ENCODE measurements at places on chromosomes 11 and 22.

- no peak for DNase-seq
Measured at GRCh38 chr11:66815646-66816045, 27.6 kb upstream of the RCE1 start.

- DNase-seq, result no peak
Measured at GRCh38 chr22:36540867-36541642, 12.1 kb upstream of the EIF3D start.

GRCh38 chr11:80916173-80916798, 1475.5 kb upstream of the TENM4 start:
- DNase-seq, result no peak

DNA sequence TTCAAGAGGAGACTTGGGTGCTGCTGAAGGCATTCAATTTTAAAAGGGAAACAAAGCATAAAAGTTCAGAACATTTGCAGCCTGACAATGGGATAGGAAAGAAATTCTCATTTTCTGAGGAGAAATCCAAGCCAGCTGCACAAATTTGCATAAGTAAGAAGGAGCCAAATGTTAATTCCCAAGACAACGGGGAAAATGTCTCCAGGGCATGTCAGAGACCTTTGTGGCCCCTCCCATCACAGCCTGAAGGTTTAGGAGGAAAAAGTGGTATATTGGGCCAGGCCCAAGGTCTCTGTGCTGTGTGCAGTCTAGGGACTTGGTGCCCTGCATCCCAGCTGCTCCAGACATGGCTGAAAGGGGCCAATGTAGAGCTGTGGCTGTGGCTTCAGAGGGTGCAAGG, 12.7 kb upstream of the OR51F1 start:
- no peak for DNase-seq

DNA sequence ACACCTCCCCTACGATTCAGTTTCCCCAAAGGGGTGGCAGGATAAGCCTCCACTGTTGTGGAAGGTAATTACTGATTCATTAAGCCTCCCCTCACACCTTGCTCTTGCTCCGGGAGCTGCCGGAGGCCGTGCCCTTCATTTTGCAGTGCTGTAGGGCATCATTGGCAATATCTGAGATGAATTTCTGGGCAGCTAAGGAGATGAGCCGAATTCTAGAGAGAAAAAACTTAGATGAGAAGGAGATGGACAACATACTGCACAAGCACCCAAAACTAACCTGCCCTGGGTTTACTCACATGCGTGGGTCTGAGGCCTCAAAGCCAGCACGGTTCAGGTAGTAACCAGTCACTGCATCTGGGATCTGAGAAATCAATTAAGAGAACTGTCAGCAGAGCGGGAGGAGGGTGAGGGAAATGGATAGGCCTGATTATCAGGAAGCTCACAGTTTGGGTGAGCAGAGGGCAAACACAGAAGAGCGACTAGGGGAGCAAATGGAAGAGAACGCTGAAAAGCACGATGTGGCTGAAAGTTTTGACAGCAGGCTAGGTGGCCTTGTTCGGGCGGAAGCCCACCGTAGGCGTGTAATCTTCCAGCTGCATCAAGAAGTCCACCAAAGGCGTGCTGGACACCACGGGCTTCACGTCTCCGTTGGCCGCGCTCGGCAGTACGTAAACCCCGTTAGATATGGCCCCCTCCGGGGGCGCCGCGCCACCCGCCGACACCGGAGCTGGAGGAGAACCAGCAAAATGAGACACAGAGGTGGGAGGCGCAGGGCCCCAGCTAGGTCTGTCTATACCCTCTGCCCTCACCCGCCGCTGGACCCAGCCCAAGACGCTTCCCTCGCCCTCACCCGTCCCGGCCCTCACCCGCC, 689 bp downstream of the TAF10 start:
- DNase-seq, result no peak

DNA sequence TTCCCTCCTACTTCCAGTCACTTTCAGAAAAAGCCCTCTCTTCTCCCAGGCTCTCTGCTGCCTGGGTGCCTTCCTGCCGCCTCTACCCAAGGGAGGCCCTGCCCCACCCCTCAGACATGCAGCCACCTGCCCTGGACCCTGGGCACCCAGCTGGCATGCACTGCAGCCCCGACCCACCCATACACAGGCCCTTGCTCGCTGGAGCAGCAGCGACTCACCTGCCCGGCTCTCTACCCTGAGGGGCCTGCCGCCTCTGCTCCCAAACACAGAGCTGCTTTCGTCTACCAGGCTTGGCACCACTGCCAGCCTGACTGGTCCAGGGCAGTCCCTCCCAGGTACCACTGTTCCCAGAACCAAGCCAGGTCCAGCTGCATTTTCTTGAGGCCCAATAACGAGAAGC, 1.2 kb upstream of the TSSK2 start:
- no peak for DNase-seq

GRCh38 chr11:125768336-125769046, 10.1 kb downstream of the PATE2 start:
- no peak for DNase-seq

GRCh38 chr11:106072804-106073203, 4.3 kb downstream of the KBTBD3 start:
- DNase-seq, result no peak

DNA sequence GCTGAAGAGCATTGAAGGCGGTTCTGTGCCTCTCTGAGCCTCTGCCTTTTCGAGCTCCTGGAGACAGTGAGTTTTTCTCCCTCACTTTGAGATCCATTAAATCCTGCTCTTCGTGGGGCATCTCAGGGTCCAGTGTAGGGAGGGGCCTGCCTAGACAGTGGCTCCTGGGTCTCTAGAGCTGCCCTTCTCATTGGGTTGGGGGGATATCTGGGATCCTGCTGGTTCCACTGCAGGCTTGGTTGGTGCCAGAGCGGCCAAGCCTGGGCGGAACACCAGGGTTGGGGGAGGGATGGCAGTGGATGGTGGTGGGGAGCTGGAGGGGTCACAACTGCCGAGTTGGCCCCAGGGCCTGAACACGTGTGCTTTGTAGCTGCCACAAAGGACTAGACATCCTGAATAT, 52.2 kb upstream of the CARS1 start:
- DNase-seq, result no peak

DNA sequence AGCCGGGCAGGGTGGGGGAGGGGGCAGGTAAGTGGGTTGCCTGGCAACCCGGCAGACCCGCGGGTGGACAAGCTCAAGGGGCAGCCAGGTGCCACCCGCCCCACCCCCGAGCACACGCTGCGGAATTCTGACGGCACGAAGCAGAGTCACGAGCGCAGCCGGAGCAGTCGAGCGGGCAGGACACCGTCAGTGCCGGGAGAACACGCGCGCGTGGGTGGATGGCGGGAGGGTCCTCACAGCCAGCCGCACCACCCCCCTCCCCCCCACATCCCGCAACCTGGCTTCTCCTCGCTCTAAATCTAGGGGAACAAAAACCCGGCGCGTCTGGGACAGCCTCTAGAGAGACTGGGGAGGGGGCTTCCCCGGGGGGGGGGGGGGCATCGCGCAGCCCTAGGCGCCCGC, 133.1 kb upstream of the HSD17B12 start:
- no peak for DNase-seq

DNA sequence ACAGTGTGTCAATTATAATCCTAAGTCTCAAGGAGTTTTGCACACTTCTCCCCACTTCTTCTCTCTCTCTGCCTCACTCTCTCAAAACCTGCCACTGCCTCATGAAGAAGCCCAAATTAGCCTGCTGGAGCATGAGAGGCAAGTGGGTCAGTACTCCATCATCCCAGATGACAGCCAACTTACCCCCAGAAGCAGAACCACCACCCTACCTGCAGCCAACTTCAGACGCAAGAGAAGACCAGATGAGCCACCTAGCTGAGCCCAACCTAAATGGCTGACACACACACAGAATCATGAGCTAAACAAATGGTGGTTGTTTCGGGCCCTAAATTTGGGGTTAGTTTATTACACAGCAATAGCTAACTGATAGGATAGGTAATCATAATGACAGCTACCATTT, 61.2 kb downstream of the CD82 start:
- no peak for DNase-seq

- no peak for DNase-seq
Measured at GRCh38 chr22:42688241-42689211, 32.1 kb downstream of the A4GALT start.

DNA sequence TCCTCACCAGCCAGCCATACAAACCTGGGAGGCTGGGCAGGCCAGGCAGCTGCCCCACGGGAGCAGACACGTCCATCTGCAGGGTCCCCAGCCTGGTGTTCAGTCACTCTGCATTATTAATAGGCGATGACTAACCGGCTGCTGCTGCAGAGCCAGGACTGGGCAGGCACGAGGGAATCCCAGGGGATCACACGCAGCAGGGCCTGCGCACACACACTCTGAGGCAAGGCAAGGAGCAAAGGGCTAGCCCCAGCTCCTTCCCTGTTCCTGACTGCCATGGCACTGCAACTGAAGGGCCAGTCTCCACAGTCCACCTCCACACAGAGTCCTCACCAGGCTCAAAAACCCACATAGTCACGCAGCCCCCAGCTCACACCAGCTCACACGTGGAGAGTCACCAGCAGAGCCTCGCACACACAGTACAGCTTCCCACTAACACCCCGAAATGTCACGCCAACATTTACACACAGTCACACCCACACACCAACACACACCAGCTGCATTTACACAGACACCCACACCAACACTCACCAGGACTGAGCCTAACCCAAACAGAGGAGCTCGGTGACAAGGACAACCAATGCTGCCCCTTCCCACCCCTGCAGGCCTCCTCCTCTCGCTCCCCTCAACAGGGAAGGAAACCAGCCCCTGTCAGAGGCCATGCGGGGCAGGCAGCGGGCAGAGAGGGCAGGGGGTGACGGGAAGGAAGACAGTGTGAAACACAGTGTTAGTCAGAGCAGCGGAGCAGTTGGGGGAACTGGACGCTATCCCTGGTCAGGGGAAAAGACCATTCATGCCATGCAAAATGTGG, 47.3 kb downstream of the NRXN2 start:
- no peak for DNase-seq

DNA sequence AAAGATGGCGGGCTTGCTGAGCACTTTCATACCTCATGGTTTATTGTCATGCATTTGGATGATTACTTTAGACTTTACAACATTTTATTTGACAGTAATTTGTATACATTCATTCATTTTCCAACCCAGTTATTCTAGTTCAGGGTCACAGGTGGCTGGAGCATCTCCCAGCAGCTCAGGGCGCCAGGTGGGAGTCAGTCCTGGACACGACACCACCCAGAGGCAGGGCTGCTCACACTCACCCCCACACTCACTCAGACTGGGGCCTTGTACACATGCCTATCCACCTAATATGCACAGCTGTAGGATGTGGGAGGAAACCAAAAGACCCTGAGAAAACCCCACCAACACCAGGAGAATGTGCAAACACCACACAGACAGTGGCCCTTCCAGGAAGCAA, 123.9 kb downstream of the OPCML start:
- DNase-seq, result no peak

- DNase-seq, result no peak
Measured at GRCh38 chr22:40345271-40345670, 1.0 kb upstream of the ADSL start.

DNA sequence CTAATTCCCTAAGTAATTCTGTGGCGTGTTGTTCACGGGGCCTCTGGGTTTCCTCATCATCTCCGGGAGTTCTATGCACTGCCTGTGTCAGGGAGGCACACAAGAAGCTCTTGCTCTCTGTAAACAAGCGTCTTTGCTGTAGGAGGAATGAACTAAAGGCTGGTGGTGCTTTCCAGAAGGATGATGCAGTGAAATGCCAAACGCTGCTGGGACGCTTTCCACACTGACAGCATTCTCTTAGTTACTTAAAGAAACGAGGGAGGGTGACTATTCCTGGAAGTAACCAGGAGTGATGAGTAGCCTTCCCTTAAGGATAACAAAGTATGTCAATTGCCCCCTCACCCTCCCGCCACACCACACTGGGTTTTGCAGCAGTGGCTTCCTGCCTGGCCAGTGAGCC, 38.5 kb upstream of the NUP50 start:
- DNase-seq, result no peak

GRCh38 chr22:50119169-50119767, 29.5 kb downstream of the MOV10L1 start:
- no peak for DNase-seq

DNA sequence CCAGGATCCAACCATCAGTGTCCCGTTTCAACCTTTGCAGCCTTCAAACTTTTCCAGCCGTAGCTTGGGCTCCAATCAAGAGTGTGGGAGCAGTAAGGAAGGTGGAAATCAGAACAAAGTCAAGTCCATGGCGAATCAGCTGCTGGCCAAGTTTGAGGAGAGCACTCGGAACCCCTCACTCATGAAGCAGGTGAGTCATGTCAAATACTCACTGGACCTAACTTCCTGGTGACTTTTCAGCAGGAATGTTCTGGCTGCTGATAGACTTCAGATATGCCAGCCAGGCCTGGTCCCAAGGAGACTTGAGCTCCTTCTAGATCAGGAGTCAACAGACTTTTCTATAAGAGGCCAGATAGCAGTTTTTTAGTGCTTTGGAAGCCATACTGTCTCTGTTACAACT, 129.0 kb downstream of the MICAL2 start:
- DNase-seq, result no peak

- DNase-seq, result no peak
Measured at GRCh38 chr11:73538381-73538872, 59.5 kb downstream of the FAM168A start.

GRCh38 chr22:41487037-41487935, 18.4 kb downstream of the ACO2 start:
- no peak for DNase-seq

DNA sequence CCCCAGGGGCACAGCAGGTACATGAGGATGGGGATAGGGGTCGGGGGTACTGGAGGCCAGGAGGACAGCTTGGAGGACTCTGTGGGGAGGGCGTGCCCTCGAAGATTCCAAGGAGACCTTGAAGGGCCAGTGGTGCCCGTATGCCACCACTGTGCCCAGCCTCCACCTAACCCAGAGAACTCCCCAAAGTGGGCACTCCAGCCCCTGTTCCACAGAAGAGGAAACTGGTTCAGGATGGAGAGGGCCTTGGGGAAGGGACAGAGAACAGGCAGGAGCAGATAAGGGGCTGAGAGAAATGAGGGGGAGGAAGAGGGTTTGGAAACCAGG, 2.2 kb upstream of the PHLDA2 start:
- DNase-seq, result no peak

GRCh38 chr11:71112454-71112853, 139.9 kb downstream of the SHANK2 start:
- DNase-seq, result no peak

GRCh38 chr11:390175-390574, 3.8 kb upstream of the PKP3 start:
- no peak for DNase-seq

DNA sequence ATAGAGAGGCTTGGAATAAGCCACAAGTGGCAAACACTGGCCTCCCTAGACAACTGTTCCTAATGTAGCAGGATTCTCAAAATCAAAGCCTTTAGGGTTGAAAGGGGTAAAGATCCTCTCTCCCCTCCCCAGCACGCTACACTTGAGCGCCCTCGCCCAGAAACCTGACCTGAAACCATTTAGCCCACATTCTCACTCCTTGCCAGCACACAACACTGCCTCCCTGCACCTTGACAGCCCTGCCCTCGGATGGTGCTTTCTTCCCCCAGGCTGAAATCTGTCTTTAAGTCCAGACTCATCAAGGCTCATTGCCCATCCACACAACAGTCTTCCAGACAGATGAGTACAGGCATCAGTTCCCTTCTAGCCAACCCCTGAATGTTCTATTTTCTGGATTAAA, 26.5 kb downstream of the CWC15 start:
- no peak for DNase-seq

- peak; percentile 70 for DNase-seq
Measured at GRCh38 chr22:39534591-39535356, 2.2 kb upstream of the RPS19BP1 start.

- no peak for DNase-seq
Measured at GRCh38 chr11:2108675-2109491, 30.3 kb downstream of the IGF2 start.

Measured in stimulated activated CD8-positive, alpha-beta memory T cell treated with anti-CD3 and anti-CD28 coated beads, Interleukin-2, amount 100 ng/mL, for 48 hours (primary cell).